ENCODE measurements at places on chromosomes 11 and 22. TPM values are rescaled to one million over a fixed set of nuclear protein-coding genes. Genes with fewer than 3 reads are reported as not detected.
A peak's percentile ranks its signal among the peaks of the same experiment; 100 is the strongest.

Gene OVOL1
- 0.09 TPM for total RNA-seq

Gene IFITM10
- total RNA-seq = not detected

Gene HORMAD2
- total RNA-seq = not detected

DNA sequence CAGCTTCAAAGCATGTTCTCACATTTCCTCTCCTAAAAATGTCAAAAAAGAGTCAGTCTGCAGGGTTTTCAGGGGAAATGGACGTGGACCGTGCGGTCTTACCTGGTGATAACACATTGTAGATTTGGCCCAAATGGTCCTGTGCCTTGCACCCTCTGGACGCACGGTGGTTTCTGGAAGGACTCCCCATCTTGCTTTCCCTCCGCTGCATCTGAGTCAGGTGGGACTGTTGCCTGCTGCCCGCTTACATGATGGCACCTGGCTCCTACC, 1290.1 kb downstream of the TBC1D22A start:
- DNase-seq = no peak

- DNase-seq = peak; percentile 70
Measured at GRCh38 chr11:2531277-2531986, 86.6 kb downstream of the KCNQ1 start.

- DNase-seq = no peak
Measured at GRCh38 chr11:927871-928270, 2.2 kb downstream of the AP2A2 start.

- no peak for DNase-seq
Measured at GRCh38 chr11:100942016-100942415, 187.6 kb downstream of the PGR start.

DNA sequence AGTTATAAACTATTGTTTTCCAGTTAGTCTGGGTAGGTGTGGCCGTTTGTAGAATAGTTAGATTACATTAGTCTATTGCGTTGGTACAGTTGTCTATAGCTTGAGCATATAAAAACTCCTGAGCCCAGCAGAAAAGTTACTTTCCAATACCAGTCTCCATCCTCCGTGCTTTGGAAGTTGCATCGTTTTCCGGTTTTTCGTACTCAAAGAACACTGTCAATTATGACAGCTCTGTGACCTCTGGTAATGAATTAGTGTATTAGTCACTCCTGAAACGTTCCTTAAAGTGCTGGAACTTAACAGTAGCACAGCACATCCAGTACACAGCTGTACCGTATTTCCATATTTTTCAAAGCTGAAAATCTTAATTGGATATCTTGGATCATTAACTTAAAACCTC, 808 bp upstream of the MSANTD2 start:
- no peak for DNase-seq

Data from activated B cell treated with CpG ODN at 0.5 μM for 24 hours (primary cell).